Activated CD4-positive, CD25-positive, alpha-beta regulatory T cell treated with anti-CD3 and anti-CD28 coated beads, Interleukin-2, amount 50 U/mL, for 24 hours (primary cell): ENCODE measurements at places on chromosomes 7 and 10.

GRCh38 chr7:149414745-149415390 is 46.0 kb downstream of the ZNF777 start:
- peak; percentile 75 for ATAC-seq

- ATAC-seq: no peak
Observed at GRCh38 chr10:16947069-16947468, 129.8 kb upstream of the RSU1 start.

DNA sequence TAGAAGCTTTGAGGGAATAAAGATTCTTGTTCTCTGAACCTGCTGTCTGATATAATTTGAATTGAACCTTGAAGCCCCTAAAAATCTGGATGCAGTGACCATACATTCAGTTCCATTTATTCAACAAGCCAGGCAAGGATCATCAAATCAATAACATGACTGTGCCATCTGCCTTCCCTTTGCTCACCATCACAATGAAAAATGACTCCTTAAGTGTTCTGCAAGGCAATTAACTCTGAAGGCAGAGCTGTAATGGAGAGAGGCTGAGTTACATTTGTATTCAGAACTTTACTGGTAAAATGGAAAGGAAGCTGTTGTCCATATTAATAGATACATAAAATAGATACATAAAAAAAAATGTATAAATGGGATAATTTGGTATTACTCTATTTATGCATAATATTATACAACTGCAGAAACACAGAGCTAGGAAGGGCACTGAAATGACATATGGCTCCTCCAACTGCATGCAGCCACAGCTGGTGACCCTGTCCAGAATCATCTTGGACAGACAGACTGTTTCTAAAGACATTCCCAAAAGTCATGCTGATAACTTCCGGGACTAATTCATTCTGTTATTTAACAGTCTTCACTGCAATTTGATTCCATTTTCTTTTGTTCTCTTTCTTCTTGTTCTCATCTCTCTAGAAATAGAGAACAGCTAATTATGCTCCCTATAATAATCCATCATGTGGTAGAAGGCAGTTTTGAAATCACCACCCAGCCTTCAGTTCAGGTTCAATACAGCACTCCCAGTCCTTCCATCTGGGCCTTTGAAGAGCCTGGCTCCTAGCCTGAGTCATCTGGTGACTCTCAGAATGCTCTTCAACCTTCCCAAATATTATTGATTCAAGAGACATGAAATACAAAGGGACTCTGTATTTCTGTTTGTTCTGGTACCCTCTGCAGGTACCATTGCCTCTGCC is 412.6 kb downstream of the GFRA1 start:
- ATAC-seq: no peak

DNA sequence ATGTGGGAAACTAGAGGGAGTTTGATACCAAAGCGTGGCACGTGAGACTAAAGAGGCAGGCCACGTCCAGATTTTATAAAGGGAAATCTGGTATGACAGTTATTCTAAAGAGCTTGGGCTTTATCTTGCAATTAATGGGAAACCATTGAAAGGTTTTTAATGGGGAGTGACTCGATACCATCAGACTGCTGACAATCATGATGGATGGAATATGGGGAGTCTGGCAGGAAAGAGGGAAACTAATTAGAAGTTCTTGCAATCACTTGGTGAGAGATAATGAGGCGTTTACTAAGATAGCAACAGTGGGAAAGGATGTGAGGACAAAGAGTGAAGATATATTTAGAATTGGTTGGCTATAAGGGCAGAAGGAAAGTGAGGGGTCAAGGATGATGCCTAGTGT is 94.0 kb downstream of the MBL2 start:
- ATAC-seq: no peak

GRCh38 chr7:155408651-155409586 is 49.0 kb upstream of the EN2 start:
- ATAC-seq: no peak

GRCh38 chr7:17930546-17930945 is 9.7 kb downstream of the SNX13 start:
- ATAC-seq: no peak

DNA sequence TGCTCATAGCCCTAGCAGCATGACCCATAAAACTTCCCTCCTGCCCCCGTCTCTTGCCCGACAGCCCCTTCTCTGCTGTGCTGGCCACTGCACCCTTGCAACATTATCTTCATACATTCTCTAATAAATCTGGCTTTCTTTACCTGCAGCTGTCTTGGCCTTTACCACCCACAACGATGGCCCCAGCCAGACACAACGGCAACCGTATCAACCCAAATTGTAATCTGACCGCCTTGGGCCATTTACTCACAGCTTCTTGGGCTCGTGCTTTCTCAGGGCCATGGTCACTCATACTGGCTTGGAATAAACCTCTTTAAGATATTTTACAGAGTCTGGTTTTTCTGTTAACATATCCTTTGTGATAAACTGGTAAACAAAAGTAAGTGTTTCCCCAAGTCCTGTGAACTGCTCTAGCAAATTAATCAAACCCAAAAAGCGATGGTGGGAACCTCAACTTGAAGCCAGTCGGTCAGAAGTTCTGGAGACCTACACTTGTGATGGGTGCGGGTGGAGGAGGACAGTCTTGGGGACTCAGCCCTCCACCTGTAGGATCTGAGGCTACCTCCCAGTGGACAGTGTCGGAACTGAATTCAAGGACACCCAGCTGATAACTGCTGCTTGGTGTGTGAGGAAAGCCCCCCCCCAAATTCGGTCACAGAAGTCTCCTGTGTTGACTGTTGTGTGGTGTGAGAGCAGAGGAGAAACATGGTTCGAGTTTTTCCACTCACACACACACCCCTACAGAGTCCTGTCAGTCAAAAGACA is 87.6 kb upstream of the ATP6V0A4 start:
- ATAC-seq: no peak

GRCh38 chr10:119190353-119190752 is 11.7 kb upstream of the PRDX3 start:
- ATAC-seq: no peak

DNA sequence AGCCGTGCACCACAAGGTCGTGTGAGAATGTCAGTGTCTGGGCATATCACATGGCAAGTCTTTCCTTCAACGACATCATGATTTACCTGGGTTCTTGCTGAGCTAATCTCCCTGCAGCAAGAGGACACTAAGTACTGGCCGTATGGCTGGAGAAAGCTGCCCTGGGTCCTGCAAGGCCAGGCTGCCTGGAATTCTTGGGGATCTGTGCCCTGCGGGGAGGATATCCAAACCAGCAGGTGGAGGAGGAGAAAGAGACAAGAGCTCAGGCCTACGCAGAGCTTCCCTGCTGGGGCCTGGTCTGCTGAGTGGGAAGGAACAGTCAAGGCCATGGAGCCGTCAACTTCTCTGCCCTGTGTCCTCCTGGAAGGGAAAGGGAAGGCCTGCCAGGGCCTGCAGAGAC is 552.6 kb downstream of the LRMDA start:
- no peak for ATAC-seq

DNA sequence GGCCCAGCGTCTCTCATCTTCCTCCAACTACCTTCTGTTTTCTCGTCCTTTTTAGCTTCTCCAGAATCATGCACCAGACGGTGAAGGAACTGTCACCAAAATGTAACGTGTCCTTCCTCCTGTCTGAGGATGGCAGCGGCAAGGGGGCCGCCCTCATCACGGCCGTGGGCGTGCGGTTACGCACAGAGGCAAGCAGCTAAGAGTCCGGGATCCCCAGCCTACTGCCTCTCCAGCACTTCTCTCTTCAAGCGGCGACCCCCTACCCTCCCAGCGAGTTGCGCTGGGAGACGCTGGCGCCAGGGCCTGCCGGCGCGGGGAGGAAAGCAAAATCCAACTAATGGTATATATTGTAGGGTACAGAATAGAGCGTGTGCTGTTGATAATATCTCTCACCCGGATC is 15.8 kb downstream of the TACR2 start:
- no peak for ATAC-seq

DNA sequence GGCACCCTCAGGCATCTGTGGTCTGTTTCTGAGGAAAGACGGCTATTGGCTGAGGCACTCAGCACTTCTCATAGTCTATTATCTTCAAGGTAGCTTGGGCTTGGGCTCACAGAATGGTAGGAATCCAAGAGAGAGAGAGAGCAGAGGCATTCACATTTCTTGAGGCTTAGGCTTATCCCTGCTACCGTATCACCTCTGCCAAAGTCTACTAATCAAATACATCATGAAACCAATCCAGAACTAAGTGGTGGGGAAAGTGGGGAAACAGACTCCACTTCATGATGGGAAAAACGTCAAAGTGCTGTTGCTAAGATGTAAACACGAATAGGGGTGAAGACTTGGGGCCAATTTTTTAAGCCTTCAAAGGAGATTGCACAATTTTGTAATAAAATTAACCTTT is 271.1 kb upstream of the SEMA3D start:
- no peak for ATAC-seq

- ATAC-seq: peak; percentile 9
Observed at GRCh38 chr10:1048349-1048731, 579 bp downstream of the IDI1 start.

DNA sequence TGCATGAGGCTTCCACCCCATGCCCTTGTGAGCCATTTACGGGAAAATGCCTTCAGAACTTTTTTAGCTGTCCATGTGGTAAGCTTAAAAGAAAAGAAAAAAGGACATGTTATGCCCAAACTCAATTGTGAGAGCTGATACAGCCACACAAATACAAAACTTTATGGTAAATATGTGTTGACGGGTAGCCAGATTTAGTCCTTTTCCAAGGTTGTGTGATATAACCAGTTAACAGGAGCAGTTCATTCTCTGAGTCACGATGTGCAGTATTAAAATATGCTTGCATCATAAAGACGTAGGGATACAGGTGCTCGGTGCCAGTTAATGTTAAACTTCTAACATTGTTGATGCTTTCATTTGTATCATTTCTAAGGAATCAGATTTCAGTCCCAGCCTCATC is 350.4 kb downstream of the DNAJB6 start:
- no peak for ATAC-seq

- ATAC-seq: no peak
Observed at GRCh38 chr10:285216-285615, 150.0 kb downstream of the ZMYND11 start.

DNA sequence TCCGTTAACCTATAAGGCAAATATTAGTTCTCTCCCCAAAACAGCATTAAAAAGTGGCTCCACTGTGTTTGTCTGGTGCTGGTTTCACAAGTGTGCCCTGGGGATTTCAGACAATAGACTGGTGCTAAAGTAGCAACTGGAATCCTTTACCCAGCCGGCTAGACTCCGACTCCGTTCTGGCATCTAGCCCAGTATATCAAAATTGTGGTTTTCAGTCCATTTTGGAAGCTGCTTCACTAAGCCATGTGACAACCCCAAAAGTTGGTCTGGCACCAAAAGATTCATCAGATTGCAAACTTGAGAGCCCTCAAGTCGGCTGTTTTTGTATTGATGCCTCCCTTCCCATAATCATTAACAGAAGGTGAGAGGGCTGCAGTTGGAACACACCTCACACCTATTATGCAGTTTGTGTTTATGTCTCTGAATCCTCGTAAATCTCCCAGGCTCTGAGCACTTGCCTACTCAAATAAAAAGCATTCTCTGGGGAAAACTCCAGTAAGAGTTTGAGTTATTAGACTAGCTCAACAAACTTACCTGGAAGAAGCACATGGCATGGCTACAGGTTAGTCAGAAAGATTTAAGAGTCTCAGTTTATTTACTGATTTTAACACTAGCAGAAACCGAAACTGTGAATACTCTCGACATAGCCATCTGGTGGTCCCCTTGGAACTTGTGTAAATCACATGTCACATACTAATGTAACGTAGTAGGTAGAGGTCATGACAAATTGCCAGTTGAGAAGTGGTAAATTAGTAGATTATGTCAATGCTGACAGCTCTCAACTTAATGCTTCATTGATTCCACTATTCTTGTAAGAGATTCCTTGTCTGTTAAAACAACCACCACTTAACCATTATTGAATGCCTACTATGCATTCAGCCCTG is 14.8 kb upstream of the WNT16 start:
- ATAC-seq: peak; percentile 27

DNA sequence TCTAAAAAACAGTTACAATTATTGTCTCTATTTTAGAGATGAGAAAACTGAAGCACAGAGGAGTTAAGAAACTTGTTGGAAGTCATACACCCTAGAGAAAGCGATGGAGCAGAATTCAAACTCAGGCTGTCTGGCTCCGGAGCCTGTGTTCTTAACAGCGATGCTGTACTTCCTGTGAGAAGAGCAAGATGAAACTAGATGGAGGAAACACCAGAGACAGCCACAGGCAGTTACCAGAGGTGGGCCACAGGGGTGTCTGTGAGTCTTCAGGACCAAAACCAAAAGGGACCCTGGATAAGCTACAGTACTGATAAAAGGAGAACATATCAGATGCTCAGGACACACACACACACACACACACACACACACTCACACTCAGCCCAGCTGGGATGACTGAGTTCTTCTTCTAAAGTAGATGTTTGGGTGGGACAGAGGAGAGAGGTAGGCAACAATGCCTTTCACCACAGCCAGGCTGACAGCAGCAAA is 289.2 kb downstream of the FZD1 start:
- no peak for ATAC-seq

GRCh38 chr7:40354711-40355110 is 219.9 kb downstream of the SUGCT start:
- ATAC-seq: no peak

- ATAC-seq: no peak
Observed at GRCh38 chr7:155227004-155227787, 70.5 kb upstream of the INSIG1 start.

GRCh38 chr10:132690821-132691610 is 94.9 kb downstream of the NKX6-2 start:
- no peak for ATAC-seq

GRCh38 chr10:13890233-13891127 is 303.7 kb downstream of the PRPF18 start:
- ATAC-seq: no peak

DNA sequence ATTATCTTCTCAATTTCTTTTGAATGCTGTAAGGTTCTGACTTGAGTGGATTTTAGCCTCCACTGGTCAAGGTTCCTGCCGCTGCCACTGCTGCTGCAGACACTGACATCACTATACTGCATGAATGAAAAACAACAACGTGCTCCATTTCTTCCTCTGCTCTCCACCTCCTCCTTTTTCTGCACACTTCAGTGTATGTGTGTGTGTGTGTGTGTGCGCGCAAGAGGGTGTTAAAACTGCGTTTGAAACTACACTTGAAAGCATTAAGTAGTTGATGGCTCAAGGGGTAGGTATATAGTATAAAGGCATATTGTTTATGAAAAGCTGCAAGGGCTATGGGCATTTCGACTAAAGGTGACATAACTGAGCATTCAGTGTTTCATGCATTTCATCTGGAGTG is 3.5 kb downstream of the GLCCI1 start:
- ATAC-seq: no peak
